Cerebellum (tissue), 4 donors: ENCODE measurements at places on chromosomes 7 and 10. TPM values are rescaled to one million over a fixed set of nuclear protein-coding genes. Genes with fewer than 3 reads are reported as not detected.

The MAGI2 gene
- 101 TPM for total RNA-seq

GRCh38 chr10:89954787-89955566, 253.6 kb downstream of the KIF20B start:
- DNase-seq: no peak

- DNase-seq: no peak
Measured at GRCh38 chr10:128716181-128716580, 590.0 kb upstream of the MKI67 start.

The BEND7 gene
- 16.5 TPM for total RNA-seq

GRCh38 chr7:114087653-114088469, 169.1 kb upstream of the PPP1R3A start:
- no peak for DNase-seq

DNA sequence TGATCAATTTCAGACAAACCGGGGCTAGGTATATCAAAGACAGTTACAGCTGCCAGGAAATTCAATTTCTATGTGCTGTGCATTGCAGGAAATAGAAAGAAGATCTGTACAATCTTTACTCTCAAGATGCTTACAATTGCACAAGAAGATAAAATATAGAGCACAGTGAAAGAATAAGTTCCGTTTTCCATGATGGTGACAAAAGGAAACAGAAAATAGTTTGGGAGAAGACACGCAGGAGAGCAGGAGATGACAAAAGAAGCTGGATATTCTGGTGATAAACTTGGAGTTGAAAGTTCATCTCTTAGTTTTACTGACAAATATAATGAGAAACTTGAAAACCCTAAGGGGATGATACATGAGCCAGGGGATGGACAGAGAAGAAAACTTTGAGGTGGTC, 646.0 kb downstream of the PARD3 start:
- DNase-seq: no peak

DNA sequence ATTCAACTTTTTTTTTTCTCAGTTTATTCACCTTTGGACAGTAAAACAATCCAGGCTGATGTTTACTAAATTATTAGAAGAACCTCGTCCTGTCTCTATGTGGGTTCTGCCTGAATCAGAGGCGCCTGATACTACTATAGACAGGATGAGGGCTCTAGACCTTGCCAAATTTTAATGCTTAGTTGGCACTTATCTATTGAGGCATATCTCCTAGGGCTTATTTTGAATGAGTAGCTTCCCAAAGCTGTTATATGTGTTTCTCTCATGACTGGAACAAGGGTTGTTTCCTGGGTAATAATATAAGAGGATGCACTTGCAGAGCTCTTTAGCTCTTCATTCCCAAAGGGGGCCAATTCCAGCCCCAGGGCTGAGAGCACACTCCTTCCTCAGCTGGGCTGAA, 23.6 kb downstream of the HECW1 start:
- no peak for DNase-seq

The PAX4 gene
- total RNA-seq: not detected

DNA sequence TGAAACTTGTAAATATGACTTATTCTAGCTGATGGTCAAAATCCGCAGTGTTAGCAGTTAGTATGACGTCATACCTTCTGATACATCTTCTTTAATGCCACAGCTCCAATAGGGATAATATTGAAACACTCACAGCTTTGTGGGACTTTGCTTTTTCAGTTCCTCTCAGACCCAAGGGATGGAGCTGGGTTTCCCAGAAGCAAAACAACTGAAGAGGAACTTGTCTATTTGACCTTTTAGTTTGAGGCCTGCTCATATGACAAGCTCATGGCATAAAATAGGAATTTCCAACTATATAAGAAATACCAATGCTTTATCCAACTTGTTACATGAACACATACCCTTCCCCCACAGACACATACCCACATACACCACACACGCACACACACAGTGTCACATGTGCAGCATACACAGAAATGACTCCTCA, 31.6 kb upstream of the C10orf67 start:
- no peak for DNase-seq

DNA sequence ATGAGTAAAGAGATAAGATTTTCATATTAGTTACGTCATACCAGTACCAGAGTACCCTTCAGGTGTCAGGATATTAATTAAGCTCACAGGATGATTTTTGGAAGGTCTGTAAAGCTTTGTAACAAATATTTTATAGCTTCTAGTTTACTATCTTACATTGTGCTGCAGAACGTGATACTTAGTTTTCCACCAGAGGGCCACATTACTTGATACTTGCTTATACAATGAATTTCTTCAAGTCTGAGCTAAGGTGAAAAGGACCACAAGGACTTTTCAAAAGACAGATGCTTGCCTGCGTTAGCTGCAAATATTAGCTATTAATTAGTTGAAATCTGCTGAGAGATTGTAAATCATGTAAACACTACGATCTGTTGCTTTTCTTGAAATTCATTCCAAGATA, 12.2 kb downstream of the FOXP2 start:
- DNase-seq: no peak

- DNase-seq: no peak
Measured at GRCh38 chr10:47127188-47127785, 172.7 kb upstream of the GDF10 start.

The OR2A12 gene
- not detected for total RNA-seq

GRCh38 chr7:123961771-123962170, 36.7 kb downstream of the SPAM1 start:
- no peak for DNase-seq

The SUGCT gene
- total RNA-seq: 4.3 TPM

GRCh38 chr10:108346066-108346465, 1181.6 kb upstream of the SORCS1 start:
- peak; percentile 80 for DNase-seq

- DNase-seq: no peak
Measured at GRCh38 chr10:132106431-132106830, 40.7 kb downstream of the JAKMIP3 start.

The SYCE1 gene
- 2.4 TPM for total RNA-seq

DNA sequence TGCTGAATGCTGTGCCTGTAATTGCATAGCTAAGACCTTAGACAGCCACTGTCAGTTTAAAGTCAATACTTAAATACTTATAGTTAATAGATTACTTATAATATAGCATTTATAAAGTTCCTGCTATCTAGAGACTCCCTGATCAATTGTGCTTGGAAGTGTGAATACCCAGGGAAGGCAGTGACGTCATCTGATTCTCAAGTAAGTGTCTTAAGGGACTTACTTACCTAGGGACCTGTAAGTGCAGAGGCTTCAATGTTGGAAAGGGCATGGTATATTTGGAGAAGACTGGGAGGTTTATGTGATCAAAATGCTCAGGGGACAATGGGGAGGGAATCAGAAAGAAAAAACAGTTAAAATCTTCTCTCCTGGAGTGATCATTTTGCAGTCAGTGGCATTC, 55.0 kb downstream of the BICC1 start:
- no peak for DNase-seq

The PRKCQ gene
- total RNA-seq: 0.91 TPM

- no peak for DNase-seq
Measured at GRCh38 chr7:125663961-125664360, 734.3 kb upstream of the POT1 start.
